ENCODE measurements at places on chromosomes 2 and 18.

GRCh38 chr2:74278176-74278575 is 65.0 kb downstream of the SLC4A5 start:
- no peak for DNase-seq

DNA sequence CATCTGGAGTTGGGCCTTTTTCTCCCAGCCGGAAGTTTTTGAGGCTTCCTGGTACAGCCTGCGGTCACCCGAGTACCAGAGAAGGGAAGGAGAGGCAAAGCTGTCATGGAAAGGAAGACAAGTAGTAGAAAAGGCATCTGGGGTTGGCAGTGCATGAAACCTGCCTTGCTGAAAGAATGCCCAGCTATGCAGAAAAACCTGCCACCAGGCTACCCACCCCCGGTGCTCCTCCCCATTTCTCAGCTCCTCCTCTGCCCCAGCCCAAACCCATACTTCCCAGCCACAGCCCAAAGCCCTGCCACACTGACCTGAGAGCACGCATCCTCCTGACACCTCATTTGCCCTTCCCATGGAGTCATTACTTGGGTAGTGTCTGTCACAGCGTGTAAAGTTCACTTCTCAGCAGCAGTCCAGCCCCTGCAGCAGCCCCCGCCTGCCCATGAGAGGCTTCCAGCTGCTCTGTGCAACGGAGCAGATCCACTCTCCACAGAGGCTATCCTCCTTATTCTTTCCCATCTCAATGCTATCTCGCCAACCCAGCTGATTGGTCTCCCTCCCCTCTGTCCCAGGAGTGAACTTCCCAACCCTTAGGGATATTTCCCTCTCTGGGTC is 40.4 kb upstream of the MAL start:
- DNase-seq, result no peak

DNA sequence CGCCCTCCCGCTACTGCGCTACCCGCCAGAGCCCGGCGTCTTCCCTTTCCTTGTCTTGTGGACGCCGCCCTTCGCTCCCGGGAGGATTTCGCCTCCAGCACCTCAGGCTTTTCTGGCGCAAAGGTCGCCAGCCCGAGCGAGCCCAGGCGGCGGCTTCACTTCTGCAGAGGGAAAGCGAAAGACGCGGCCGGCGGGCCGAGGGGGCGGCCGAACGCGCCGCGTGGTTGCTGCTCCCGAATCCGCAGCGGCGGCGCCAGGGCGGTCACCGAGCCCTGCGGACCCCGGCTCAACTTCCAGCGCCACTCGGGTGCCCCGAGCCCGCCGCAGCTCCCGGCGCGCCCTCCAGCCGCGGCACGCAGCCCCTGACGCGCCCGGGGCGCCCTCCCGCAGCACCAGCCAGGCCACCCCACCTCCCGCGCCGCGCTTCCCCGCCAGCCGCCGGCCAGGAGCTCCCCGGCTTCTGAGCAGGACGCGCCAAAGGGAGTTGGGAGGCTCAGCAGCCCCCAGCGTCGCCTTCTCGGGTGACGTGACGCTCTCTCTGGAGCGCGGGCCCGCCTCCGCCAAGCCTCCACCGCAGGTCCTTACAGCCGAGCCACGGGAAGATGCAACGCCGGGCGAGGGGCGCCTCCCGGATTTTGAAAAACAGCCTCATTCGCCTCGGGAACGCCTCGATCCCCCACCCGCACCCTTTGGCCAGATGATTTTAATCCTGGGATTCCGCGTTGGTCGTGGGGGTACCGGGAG is 84.9 kb upstream of the EPB41L3 start:
- no peak for DNase-seq

DNA sequence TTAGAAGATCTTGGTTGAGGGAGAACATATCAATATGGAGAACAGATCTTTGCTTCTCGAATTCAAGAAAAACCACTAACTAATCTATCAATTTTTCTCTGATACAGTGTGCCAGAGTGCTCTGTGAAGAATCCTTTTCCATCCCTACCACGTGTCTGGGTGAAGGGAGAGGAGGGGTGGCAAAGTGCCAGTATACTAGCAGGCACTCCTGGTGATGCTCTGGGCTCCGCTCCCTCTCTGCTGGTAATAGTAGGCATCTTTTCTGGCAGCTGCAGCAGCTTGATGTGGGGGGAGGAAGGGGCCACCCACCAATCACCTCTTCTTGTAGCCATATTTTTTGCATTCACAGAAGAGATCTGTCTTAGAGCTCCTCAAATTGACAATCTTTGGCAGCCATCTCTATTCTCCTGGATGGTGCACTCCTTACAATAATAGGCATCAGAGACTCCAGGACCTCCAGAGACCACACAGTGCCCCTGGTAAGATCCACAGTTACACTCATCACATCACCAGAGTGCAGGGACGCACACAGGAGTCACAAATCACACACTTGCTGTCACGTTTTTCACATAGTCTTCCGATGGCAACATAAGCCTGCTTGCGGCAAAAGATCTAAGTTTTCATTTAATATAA is 15.7 kb downstream of the STK39 start:
- no peak for DNase-seq

Measured in stimulated activated CD4-positive, alpha-beta T cell treated with anti-CD3 and anti-CD28 coated beads, Interleukin-4, amount 100 ng/mL, for 24 hours (primary cell).